CD4-positive, alpha-beta T cell treated with Interferon alpha-2 for 1 hour (primary cell): ENCODE measurements at places on chromosomes 2 and 18.

- no peak for DNase-seq
Measured at GRCh38 chr18:9756933-9757470, 48.9 kb downstream of the RAB31 start.

DNA sequence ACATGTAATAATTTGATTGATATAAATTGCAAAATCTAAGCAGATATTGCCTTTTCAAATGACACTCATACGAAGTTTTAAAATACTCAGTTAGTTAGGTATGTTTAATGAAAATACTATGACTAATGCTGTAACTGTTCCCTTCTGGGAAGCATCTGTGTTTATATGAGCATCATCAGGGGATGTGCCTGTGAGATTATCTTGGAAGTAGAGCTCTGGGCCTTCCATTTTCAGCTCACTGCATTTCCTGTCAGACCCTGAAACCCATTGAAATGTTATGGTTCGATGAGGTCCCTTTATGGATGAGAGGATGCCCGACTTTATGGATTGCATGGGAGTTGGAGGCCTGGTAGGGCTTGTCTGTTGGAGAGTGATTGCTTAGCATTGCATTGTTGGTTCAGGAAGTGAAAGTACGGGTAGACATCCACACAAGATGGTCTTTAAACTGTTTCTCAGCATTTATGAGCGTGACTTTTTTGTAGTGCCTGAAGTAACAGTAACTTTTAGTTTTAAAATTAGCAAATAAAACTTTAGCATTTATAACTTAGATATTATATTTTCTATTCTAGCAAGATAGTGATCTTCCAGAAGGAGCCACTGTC is 28.7 kb downstream of the ELP2 start:
- DNase-seq: no peak

DNA sequence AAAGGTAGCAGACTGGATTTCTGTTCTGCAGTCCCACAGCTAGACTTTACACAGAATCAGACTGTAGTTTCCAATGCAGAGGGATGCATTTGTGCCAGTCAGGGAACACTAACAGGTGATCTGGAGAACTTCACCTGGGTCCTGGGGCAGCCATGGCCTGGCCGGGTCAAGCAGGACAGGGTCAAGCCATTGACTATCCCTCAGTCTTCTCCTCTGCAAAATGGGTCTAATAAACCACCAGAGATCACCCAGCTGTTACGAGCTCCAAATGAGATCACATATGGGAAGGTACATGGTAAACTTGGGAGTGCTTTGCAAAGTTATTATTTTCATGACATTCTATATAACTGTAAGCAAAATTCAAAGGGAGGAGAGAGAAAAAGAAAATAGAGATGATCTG is 294.1 kb downstream of the CDCA7 start:
- DNase-seq: no peak

- DNase-seq: no peak
Measured at GRCh38 chr2:216474925-216475670, 23.5 kb upstream of the RPL37A start.

GRCh38 chr2:218472988-218473387 is 54.1 kb downstream of the VIL1 start:
- DNase-seq: no peak

DNA sequence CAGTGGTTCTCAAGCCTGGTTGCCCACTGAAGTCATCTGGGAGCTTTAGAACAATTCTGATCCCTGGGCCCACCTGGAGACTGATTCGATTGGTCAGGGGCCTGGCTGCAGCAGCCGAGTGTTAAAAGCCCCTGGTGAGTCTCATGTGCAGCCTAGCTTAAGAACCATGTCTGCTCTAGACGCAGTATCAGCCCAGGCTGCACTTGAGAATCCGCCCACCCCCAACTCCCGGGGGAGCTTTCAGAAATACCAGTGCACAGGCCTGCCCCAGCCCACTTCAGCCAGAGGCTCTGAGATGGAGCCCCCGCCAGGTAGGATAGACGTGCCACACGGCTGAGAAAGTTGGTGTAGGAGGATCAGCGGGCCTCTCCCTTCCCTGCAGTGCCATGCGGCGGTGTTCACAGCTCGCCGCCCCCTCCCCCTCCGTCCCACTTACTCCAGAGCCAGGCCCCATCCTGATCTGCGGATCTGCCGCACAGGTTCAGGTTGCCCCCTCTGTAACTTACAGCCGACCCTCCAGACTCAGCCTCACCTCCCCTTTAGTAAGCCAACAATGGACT is 209.0 kb upstream of the RAB12 start:
- no peak for DNase-seq

DNA sequence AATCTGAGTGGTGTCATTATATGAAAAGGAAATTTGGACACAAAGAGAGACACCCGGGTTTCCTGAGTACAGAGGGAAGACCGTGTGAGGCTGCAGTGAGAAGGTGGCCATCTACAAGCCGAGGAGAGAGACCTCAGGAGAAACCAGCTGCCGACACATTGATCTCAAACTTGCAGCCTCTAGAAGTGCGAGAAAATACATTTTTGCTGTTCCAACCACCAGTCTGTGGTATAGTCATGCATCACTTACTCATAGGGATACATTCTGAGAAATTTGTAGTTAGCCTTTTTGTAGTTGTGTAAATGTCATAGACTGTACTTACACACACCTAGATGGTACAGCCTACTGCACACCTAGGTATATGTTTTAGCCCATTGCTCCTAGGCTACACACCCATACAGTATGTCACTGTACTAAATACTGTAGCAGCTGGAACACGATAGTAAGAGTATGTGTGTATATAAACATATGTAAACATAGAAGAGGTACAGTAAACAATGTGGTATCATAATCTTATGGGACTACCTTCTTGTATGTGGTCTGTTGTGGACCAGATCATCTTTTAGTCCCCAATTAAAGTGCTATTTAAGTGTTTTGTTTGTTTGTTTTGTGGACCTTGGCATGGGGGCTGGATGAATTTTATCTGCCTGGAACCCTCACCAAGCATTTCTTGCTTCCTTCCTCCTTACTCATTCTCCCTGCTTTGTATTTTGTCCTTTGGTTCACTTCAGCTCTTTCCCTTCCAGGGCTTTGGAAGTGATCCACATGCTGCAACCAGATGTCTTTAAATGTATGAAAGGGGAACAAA is 38.3 kb upstream of the SESTD1 start:
- no peak for DNase-seq

GRCh38 chr18:34050661-34051060 is 174.1 kb downstream of the NOL4 start:
- DNase-seq: no peak

- no peak for DNase-seq
Measured at GRCh38 chr2:200449149-200449548, 60.7 kb downstream of the KCTD18 start.
